ENCODE measurements at places on chromosomes 7 and 10. TPM values are rescaled to one million over a fixed set of nuclear protein-coding genes. Genes with fewer than 3 reads are reported as not detected.

- H3K4me3 ChIP-seq, result no peak overlapping the region
- H3K27ac ChIP-seq, result no peak overlapping the region
- H3K27me3 ChIP-seq, result no peaks in the 10 kb centered on the region
- no peaks in the 10 kb centered on the region for H3K36me3 ChIP-seq
- peak; percentile 75 for DNase-seq
Observed at GRCh38 chr10:132459301-132460003, 62.5 kb downstream of the PWWP2B start.

DNA sequence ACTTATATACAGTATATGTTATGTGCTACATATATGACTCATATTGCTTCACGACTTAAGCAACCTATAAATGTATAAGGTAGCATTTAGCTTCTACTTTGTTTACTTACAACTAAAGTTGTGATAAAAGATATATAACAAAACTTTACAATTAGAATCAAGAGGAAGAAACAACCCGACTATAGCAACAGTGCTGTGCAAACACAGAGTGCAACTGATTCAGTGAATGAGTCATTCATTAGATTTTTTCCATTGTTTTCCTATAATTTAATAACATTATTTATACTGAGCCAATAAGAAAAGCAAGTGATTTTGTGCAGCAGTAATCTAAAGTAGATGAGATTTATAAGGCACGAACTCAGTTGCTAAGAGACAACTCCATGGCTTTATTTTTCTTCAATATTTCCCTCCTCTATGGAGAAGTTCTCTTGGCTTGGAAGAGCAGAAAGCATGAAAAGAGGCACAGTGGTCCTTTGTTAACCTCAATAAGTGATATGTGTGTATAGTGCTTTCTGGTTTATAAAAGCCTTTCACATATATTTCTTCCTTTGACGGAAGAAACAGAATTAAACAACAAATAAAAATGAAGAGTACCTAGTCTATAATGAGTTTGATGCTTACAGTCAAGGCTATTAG is 19.8 kb downstream of the CEP41 start:
- no peak for DNase-seq
- no peaks in the 10 kb centered on the region for H3K4me1 ChIP-seq
- no peaks in the 10 kb centered on the region for H3K36me3 ChIP-seq
- no peak overlapping the region for H3K27ac ChIP-seq
- no peak overlapping the region for H3K4me3 ChIP-seq

DNA sequence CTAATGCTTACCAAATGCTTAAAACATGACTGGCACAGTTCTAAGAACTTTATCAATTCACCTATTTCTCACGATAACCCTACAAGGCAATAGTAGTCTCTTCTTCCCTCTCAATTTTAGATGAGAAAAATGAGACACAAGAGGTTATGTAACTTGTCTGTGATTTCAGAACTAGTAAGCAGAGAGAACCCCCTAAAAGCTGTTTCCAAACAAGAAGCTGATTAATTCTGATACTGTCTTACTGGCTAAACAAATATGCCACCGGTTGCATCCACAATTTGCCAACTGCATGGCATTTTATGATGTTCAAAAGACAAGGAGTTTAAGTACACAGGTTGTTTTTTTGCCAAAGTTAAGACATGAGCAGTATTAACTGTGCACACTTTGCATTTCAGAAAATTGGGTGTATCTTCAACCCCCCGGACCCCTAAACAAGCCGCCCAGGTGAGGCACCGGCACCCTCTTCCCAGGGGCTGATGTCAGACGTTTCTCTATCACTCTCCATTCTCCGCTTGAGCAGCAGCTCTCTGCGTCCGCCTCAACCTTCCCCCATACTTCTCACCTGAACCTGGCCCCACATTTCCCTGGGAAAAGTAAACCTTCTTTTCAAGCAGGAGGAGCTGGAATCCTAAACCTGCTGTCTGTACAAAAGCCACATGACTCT is 21.7 kb downstream of the RSU1 start:
- no peaks in the 10 kb centered on the region for H3K27me3 ChIP-seq
- no peak overlapping the region for H3K4me3 ChIP-seq
- H3K27ac ChIP-seq, result no peak overlapping the region

- no peak for DNase-seq
- H3K36me3 ChIP-seq, result no peaks in the 10 kb centered on the region
- H3K4me1 ChIP-seq, result no peaks in the 10 kb centered on the region
- H3K27ac ChIP-seq, result no peak overlapping the region
Observed at GRCh38 chr10:68813559-68813958, 13.8 kb upstream of the STOX1 start.

Gene ITIH5
- total RNA-seq, result 23.3 TPM

Gene ZNF853
- total RNA-seq, result 10.9 TPM

Gene PRLHR
- not detected for total RNA-seq

Gene MAT1A
- 0.13 TPM for total RNA-seq

Data from aorta (tissue), 5 donors.